NCI-H524 treated with DMSO at 0.1 percent for 48 hours (cell line): ENCODE measurements at places on chromosomes 3 and 15.

DNA sequence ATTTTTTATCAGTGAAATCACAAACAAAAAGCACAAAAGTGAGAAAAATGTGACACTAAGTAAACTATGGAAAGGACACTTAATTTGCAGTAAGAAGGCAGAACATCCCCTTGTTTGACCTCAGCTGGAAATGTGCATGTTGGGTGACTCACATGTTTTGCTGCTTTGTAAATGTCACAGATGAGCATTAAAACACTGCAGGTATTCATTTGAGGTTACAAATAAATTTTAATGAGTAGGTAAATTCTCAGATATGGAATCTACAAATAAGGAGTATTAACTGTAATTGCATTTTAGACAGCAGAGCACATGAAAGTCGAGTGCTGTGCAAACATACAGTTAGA, 20.3 kb downstream of the CHMP2B start:
- DNase-seq: no peak

DNA sequence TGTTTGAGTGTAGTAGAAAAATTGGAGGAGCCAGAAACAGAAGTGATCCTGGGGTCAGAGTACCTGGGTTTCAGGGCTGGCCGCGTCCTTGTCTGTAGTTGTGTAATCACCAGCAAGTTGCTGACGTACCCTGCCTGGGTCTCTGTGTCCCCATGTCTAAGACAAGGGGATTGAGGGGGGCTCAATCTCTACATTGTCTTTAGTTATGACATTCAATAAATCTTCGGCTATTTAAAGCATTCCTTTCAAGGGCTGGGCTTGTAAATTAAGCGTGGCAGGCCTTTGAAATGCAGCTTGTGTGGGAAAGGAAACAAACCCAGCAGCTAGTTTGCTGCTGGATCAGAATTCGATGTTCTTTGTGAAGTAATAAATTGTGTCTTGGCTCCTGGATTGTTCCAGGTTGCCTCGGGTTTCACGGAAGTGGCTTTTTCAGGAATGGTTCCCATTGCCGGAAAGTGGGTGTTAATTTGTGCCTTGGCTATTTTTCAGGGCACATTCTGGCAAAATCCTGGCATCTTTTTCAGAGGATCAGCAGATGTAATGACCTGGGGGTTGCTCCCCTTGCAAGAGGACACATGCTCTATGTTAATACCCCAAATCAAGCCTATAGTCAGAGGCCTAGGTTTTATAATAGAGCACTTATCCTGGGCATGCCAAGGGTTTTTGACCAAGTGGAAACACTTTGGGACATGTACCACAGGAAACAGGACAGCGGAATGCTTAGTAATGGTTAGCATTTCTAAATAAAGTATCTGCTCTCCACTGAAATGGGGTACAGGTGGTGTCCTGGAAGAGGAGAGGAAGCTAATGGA, 294.8 kb upstream of the NR2E3 start:
- DNase-seq: no peak

GRCh38 chr3:167773584-167773983, 38.1 kb downstream of the SERPINI1 start:
- DNase-seq: no peak

- no peak for DNase-seq
These were observed 98.5 kb downstream of the LARS2 start for GRCh38 chr3:45486926-45487325.

GRCh38 chr3:76028774-76029173, 243.4 kb upstream of the ZNF717 start:
- DNase-seq: no peak

DNA sequence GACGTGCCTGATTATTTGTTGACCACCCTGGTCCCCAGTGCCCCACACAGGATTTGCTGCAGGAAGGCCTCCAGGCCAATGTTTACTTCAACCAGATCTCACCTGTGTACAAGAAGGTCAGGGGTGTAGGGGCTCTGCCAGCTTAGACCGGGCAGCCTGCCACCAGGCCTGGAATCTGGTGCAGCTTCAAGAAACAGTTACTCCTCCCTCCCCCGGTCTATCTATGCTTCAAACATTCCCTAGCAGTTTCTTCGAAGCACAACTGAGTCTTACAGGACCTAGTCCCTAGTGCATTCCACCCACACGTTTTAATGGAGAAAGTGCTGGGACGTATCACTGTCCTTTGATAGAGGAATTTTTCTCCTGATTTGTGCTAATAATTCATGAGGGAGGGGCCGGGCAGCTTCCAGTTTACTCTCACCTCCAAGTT, 8.0 kb downstream of the SH3BP5 start:
- no peak for DNase-seq

GRCh38 chr3:13705702-13706280, 156.9 kb downstream of the FBLN2 start:
- no peak for DNase-seq

- DNase-seq: no peak
These were observed 340.2 kb downstream of the ROBO2 start for GRCh38 chr3:77380136-77380535.

DNA sequence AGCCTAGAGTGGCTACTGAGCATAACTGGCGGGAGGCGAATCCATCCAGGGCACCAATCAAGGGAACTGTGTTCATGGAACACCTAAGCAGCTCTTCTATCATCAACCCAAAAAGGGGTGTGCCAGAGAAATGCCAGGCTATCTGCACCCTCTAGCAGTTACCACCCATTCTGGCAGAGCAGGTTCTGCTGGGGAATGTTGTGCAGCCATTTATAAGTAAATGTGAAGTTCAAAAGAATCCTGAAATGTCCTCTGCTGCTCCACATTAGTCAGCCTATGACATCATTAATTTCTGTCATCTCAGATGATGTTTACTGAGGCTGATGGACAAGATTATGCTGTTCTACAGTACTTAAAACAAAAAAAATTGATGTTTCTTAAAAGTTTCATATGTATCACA, 7.7 kb downstream of the SKIC8 start:
- DNase-seq: no peak

DNA sequence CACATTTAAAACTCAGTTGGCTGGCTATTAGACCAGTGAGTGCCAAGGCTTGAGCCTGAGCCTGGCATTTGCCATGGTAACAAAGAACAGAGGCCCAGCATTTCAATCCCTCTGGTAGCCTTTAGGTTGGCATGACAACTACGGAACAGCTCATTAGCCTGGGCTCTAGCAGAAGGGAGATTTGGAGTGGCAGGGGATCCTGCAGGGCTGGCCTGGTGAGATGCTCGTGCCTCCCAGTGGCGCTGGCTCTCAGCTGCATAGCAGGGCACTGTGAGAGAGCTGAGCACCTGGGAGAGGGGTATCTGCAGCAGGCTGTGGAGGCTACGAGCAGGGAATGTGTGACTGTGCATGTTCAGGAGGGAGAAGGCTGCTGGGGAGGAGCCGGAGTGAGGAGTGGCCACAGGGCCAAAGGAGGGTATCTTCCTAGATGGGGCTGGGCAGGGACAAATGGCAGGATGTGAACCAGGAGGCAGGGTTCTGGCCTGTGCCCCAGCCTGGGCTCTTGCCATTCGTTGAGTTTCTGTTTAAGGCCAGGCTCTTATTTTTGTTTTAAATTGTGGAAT, 5.6 kb upstream of the ABTB1 start:
- peak; percentile 13 for DNase-seq

GRCh38 chr3:115021061-115021460, 126.0 kb downstream of the ZBTB20 start:
- no peak for DNase-seq

DNA sequence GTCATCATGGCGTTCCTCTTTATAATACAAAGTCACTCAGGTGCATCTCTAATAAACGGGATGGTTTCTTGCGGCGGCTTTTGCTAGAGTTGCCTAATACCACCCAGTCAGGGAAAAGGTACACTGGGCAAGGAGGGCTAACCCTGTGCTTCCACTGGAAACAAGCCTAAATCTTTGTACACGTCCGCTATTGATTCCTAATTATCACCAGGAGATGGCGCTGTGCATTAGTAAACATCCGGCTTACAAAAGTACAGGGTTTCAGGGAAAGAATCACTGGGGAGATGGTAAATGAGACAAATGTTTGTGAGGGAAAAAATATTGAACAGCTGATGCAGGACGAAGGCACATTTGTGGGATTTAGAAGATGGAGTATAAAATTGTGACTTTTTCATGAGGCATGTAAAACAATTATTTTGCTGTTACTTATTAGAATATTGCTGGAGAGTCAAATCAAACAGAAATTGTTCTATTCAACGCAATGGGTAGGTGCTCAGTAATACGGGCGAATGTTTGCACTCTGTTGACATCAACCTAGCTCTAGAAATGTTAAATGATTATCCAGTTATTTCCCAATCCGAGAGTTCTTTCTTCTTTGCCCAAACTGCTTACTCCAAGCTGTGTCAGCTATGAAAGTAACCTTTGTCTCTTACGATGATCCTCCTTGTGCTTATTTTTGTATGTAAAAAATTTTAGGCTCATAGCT, 50.6 kb downstream of the GMNC start:
- DNase-seq: peak; percentile 11

DNA sequence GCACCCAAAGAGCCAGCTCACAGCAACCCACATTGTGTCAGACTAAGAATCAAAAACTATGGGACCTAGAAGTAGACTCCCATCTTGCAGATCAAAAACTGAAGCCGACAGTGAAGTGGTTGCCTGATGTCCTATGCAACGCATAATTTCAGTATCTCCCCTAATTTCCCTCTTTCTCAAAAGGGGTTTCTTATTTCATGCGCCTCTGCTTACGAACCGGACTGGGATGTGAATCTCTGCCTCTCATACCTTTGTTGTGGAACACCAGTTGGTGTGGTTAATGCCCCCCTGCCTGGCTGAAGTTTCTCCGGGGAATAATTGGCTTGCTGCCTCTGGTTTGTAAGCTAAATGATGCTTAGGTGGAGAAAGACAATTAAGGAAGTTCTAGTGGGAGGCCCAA, 514 bp upstream of the FAM174B start:
- no peak for DNase-seq

DNA sequence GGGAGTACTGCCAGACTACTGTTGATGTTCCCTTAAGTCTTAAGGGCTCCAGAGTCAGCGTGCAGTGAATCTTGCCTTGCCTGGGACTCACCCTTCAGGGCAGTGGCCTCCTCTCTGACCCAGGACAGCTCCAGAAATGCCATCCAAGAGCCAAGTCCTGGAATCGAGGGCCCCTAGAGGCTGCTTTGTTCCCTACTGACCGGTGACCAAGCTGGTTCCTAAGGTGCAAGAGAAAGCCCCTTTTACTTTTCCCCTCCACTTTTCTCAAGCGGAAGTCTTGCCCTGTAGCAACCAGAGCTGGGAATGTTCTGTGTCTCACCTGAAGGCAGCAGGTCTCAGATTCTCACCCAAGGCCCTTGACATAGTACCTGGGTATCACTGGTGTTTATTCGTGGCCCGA, 238.0 kb downstream of the DOCK3 start:
- DNase-seq: no peak

- DNase-seq: no peak
These were observed 351.0 kb downstream of the MCTP2 start for GRCh38 chr15:94582368-94582767.

- DNase-seq: no peak
These were observed 234.2 kb downstream of the MECOM start for GRCh38 chr3:169429328-169429727.

DNA sequence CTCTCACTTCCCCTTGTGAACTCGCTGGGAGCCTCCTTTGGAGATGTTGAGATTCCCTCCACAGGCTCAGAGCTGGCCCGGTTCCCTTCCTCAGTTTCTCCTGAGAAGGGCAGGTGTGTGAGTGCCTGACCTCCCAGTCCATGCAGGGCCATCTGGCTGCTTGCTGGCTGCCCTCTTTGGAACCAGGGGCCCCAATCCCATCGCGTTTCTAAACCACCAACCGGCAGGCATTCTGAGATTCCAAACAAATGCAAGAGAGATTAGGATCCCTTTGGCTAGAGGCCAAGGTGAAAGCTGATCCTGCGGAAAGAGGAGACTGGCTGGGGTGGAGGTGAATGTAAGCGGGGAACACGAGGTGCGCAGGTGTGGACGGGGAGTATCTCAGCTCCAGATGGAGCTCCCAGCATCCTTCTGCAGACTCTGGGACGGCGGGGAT, 2.9 kb upstream of the PRRT3 start:
- peak; percentile 89 for DNase-seq

GRCh38 chr3:177306252-177306651, 109.0 kb upstream of the TBL1XR1 start:
- no peak for DNase-seq

- no peak for DNase-seq
These were observed 517 bp downstream of the FBN1 start for GRCh38 chr15:48644827-48645557.

DNA sequence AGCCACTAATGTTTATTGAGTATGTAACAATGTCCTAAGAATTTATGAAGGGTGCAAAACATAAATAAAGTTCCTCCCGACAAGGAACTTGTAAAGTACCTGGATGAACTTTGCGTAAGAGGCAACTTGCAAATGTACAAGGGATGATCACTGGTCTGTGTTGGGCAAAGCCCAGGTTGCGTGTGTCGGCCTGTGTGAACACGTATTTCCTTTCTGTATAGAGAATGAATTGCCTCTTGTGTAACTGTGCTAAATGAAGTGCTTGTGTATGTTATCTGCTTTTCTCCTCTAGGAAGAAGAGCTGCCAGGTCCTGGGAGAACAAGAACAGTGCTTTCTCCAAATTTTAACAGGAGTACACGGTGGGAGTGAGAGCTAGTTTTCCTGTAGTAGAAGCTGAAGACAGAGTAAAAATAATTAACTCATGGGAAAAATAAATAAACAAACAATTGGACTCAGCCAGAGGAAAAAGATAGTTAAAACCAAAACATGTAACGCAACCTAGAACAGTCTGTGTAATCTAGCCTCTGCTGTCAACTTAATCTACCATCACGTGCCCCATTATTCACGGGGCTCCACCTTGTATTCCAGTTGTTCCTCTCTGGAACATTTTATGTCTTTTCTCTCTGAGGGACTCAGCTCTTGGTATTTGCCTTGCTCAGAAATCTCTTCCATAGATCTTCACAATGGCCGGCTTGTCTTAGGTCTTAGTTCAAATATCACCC, 83.7 kb upstream of the RASGRP1 start:
- DNase-seq: no peak

DNA sequence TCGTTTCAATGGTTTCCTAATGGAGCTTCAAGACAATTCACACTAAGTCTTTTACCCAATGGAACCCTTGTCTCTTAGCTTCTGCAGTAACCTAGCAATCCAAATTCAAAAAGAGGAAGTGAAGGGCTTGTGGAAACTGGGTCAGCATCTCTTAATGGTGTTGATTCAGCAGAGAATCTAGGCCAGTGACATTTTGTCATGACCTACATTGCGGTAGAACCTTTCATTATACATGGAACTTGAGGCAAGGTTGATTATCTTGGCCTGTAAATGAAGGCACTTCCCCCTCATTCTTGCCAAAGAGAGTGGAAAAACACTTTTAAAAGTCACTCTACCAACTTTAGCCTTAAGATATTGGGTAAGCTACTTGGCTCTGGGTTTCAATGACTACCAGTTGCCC, 42.8 kb downstream of the C2CD4B start:
- no peak for DNase-seq

- DNase-seq: no peak
These were observed 8.7 kb downstream of the KIF7 start for GRCh38 chr15:89646416-89647141.

- no peak for DNase-seq
These were observed 68.8 kb downstream of the ANXA2 start for GRCh38 chr15:60328852-60329443.

DNA sequence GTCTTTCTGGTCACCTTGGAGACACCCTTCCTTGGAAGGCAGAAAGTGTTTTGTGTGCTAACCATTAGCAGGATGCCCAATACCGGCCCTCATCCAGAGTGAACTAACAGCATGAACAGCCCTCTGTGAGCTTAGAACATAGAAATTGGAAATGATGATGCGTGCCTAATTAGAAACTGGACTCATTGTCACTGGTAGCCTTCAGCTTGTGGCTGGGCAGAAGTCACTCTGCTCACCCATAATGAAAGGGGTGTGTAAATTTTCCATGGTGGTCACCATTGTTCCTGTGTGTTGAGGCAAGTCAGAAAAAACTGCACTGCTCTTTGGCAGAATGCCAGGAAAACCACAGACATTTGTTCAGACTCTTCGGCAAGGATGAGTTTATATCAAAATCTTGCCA, 74.7 kb upstream of the CNTN4 start:
- no peak for DNase-seq
